HCT116 (cell line): ENCODE measurements at places on chromosomes 7 and 10. TPM values are rescaled to one million over a fixed set of nuclear protein-coding genes. Genes with fewer than 3 reads are reported as not detected.

Gene CALHM3
- total RNA-seq, result 0.49 TPM

Gene UNCX
- not detected for total RNA-seq

- H3K27ac ChIP-seq, result no peak overlapping the region
- no peaks in the 10 kb centered on the region for H3K27me3 ChIP-seq
- no peaks in the 10 kb centered on the region for H3K36me3 ChIP-seq
- H3K4me3 ChIP-seq, result no peak overlapping the region
- no peak for DNase-seq
Measured at GRCh38 chr7:67487316-67487715, 490.7 kb downstream of the TYW1 start.

- no peaks in the 10 kb centered on the region for H3K36me3 ChIP-seq
- no peak overlapping the region for H3K27ac ChIP-seq
- peaks cover 32% of the 10 kb centered on the region for H3K4me1 ChIP-seq
- no peaks in the 10 kb centered on the region for H3K27me3 ChIP-seq
- no peak for DNase-seq
Measured at GRCh38 chr10:31580646-31581045, 261.6 kb downstream of the ZEB1 start.

DNA sequence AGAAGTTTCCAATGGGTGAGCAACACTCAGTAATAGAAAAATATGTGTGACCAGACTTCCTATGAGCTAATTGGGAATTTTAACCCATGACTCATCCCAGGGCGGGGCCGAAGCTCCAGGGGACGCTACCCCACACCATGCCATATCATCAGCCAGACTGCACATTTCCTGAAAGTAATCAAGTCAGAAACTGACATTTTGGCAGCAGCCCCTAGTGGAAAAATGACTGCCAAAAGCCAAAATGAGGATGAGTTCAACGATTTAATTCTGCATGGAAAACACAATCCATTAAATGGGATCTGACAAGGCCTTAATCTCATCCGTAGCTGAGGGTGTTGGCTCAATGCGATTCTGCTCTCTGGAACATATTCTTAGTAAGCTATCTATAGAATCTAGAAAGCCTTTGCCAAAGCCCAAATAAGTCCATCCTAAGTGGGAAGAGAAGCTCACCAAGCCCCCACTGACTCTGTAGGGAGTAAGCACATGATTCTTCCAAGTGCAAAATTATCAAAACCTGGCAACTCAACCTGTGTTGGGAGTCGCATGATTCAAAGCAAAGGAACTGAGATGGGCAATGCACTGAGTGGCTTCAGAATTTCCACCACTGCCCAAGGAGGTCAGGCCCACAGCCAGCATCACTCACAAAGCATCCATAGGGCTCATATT is 93.1 kb upstream of the PDE1C start:
- peaks cover 12% of the 10 kb centered on the region for H3K4me1 ChIP-seq
- H3K36me3 ChIP-seq, result no peaks in the 10 kb centered on the region
- H3K27ac ChIP-seq, result no peak overlapping the region
- no peaks in the 10 kb centered on the region for H3K27me3 ChIP-seq
- DNase-seq, result no peak
- H3K4me3 ChIP-seq, result no peak overlapping the region

GRCh38 chr7:20906801-20907453 is 120.2 kb upstream of the SP8 start:
- H3K4me1 ChIP-seq, result no peaks in the 10 kb centered on the region
- no peaks in the 10 kb centered on the region for H3K27me3 ChIP-seq
- no peak overlapping the region for H3K27ac ChIP-seq
- H3K36me3 ChIP-seq, result no peaks in the 10 kb centered on the region
- no peak for DNase-seq

Gene LIPN
- total RNA-seq, result not detected

DNA sequence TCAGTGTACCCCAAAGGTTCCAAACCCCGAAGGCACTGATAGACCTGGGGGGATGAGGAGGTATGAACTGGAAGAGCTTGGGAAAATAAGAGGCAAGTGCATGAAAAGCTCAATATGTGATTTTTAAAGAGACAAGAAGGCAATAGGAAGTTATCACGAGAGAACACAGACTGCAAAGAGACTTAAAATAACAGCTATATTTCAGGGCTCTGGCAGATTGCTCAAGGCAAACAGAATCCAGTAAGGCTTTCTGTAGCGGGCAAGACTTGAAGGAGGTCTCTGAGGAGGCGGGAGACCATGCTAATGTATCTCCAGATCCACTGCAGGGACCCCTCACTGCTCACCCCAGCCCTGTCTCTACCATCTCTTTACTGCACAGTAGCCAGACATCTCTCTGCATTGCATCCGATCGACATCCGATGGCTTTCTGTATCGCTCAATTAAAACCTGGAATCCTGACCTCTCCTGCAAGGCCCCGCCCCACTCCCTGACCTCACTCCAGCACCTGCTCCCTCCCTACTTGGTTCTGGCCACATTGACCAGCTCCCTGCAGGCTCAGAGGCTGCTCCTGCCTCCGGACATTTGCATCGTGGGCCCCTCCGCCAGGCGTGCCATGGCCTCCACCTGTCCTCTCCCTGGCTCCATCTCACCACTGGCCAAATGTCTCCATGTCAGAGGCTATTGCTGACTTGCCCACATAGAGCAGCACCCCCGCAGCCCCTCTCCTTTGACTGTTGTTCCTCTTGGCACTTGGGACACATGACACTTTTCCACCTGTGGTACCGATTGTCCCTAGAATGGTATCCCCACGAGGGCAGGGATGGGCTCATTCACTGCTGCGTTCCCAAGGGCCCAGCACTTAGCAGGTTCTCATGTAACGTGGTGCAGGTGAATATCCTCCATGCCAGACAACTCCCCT is 118.0 kb downstream of the PRKAG2 start:
- peaks cover 23% of the 10 kb centered on the region for H3K4me1 ChIP-seq
- no peaks in the 10 kb centered on the region for H3K36me3 ChIP-seq
- no peak for DNase-seq
- H3K4me3 ChIP-seq, result no peak overlapping the region

Gene SEM1
- total RNA-seq, result 45.7 TPM

Gene CARD11
- 0.57 TPM for total RNA-seq

Gene IFIT1B
- total RNA-seq, result not detected

GRCh38 chr10:34281661-34282582 is 533.2 kb downstream of the PARD3 start:
- H3K27me3 ChIP-seq, result no peaks in the 10 kb centered on the region
- no peaks in the 10 kb centered on the region for H3K36me3 ChIP-seq
- no peak for DNase-seq
- no peak overlapping the region for H3K4me3 ChIP-seq
- peaks cover 11% of the 10 kb centered on the region for H3K4me1 ChIP-seq

DNA sequence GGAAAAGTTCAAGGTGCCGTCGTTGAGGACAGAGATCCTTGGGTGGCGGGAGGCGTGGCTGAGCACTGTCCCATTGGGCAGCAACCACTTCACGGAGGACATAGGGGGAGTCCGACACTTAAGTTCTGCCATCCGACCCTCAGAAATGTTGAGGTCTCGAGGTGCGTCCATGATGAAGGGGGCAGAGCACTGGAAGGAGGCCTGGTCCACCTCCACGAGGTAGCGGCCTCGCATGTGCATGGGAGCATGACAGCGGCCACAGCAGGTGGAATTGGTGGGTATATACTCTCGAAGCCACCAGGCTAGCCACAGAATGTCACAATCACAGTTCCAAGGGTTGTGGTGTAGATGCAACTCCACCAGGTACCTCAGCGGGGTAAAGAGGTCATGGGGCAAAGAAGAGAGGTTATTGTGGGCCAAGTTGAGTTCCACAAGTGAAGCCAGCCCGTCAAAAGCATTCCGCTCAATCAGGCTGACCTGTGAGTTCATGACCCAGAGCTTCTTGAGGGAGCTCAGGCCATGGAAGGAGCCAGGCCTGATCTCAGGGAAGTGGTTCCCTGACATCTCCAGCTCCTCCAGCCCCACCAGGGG is 1.7 kb downstream of the LRRC4 start:
- DNase-seq, result no peak
- H3K4me3 ChIP-seq, result no peak overlapping the region
- no peaks in the 10 kb centered on the region for H3K27me3 ChIP-seq
- no peaks in the 10 kb centered on the region for H3K4me1 ChIP-seq

GRCh38 chr7:28069807-28070206 is 110.8 kb downstream of the JAZF1 start:
- H3K4me3 ChIP-seq, result no peak overlapping the region
- no peak for DNase-seq
- H3K36me3 ChIP-seq, result no peaks in the 10 kb centered on the region
- no peaks in the 10 kb centered on the region for H3K27me3 ChIP-seq
- H3K27ac ChIP-seq, result no peak overlapping the region

DNA sequence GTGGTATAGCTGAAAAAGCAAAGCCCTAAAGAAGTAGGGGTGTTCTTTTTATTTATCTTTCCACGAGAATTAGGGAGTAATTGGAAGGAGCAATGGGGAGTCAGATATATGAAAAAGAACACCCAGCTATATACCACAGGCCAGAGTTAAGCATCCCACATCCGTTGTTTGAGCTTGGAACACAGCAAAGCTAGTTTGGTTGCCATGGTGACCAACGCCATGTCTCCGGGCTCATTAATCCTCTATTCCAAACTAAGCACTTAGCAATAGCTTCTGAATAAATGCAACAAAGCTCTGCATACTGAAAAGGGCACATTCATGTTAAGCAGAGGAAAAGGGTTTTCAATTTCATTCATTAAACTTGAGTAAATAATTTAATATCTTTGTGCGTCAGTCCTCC is 23.5 kb downstream of the ASB4 start:
- no peak overlapping the region for H3K4me3 ChIP-seq
- no peaks in the 10 kb centered on the region for H3K4me1 ChIP-seq
- H3K36me3 ChIP-seq, result no peaks in the 10 kb centered on the region
- no peak for DNase-seq

DNA sequence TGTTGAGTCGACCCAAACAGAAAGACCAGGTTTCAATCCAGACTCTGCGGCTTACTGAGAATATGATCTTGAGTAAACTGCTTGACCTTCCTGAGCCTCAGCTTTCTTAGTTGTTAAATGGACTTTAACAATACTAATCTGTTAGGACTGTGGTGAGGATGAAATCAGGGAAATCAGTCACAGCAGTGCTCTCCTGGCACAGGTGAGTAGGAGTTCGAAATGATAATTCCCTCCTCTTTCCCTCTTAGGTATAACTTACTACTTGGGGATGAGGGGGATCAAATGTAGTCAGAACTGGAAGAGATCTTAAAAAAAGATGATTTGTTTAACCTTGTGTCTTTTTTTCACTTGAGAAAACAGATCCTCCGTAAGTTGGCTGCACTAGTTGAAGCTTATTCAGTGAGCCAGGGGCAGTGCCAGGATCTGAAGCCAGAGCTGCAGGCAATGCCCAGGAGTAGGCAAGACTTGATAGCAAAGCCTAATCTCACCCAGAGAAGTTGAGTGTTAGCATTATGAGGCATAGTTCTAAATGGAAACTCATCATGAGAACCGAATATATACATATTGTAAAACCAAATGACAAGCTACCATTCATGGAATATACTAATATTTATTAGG is 1.8 kb upstream of the MAGI2 start:
- H3K36me3 ChIP-seq, result no peaks in the 10 kb centered on the region
- no peaks in the 10 kb centered on the region for H3K4me1 ChIP-seq
- no peak overlapping the region for H3K4me3 ChIP-seq
- no peaks in the 10 kb centered on the region for H3K27me3 ChIP-seq
- DNase-seq, result no peak
- no peak overlapping the region for H3K27ac ChIP-seq

Gene PPIA
- 2,836 TPM for total RNA-seq

DNA sequence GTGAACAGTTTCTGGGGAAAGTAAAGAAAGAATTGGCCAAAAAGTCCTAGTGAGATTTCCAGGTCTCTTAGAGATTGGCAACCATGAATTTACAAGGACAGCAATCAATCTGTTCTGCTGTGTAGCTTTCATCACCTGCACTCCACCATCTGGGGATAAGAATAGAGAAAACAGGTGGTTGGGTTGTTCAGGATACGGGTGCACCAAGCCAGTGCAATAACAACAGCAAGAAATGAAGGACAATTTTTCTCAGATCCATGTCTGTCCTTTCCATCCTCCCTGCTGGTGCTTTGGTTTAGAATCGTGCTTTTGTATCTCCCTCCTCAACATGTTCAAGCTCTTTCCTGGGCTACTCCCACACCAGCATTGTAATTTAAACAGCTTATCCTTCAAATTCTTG is 787.7 kb downstream of the GRID1 start:
- H3K4me3 ChIP-seq, result no peak overlapping the region
- H3K27ac ChIP-seq, result no peak overlapping the region
- no peak for DNase-seq
- no peaks in the 10 kb centered on the region; the same call in 1 of the 2 replicates for H3K27me3 ChIP-seq

- no peak overlapping the region for H3K4me3 ChIP-seq
- peaks cover 54% of the 10 kb centered on the region for H3K4me1 ChIP-seq
- no peaks in the 10 kb centered on the region for H3K36me3 ChIP-seq
- H3K27me3 ChIP-seq, result no peaks in the 10 kb centered on the region
Measured at GRCh38 chr10:17673471-17674061, 29.6 kb downstream of the STAM start.

DNA sequence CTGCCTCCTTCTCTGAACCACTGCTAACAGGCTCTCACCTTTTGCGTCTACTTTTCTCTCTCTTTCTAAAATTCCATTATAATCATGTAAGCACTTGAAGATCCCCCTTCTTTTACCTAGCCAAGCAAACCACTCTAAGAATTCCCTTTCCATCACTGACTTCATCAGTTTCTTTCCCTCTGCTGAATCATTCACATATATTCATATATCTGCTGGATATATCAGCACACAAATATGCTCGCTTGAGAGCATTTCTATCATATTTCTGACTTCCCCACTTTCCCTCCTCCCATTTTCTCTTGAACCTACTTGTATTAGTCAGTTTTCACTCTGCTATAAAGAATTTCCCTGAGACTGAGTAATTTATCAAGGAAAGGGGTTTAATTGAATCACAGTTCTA is 84.2 kb upstream of the LRRN3 start:
- no peaks in the 10 kb centered on the region for H3K36me3 ChIP-seq
- DNase-seq, result no peak
- no peaks in the 10 kb centered on the region for H3K4me1 ChIP-seq
- no peaks in the 10 kb centered on the region for H3K27me3 ChIP-seq
- H3K4me3 ChIP-seq, result no peak overlapping the region

DNA sequence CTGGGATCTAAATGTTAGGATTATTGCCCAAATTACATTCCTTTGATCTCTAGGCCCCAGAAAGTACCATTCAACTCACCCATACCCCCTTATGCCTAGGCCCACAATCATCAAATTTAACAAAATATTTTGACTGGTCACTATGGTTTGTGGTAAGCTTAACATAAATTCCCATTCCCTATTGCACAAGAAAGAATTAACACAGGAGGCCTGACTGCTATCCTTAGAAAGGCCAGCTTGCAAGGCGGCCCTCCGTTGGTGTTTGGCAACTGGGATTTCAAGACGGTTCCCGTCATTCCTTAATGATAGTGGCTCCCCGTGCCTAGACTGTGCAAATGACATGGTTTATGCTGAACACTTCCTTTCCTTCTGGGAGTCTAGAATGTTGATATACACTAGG is 29.6 kb downstream of the ARHGAP21 start:
- no peak overlapping the region for H3K27ac ChIP-seq
- no peak for DNase-seq
- H3K36me3 ChIP-seq, result no peaks in the 10 kb centered on the region
- H3K4me3 ChIP-seq, result no peak overlapping the region
- H3K27me3 ChIP-seq, result no peaks in the 10 kb centered on the region

GRCh38 chr10:94293354-94293753 is 69.4 kb downstream of the NOC3L start:
- H3K36me3 ChIP-seq, result no peaks in the 10 kb centered on the region
- H3K27me3 ChIP-seq, result no peaks in the 10 kb centered on the region
- H3K27ac ChIP-seq, result no peak overlapping the region
- H3K4me1 ChIP-seq, result no peaks in the 10 kb centered on the region
- H3K4me3 ChIP-seq, result no peak overlapping the region

Gene DENND2A
- total RNA-seq, result 0.12 TPM

Gene LRIT1
- total RNA-seq, result not detected

Gene SLC26A5
- total RNA-seq, result 0.15 TPM
